ENCODE measurements at places on chromosomes 2 and 18.

DNA sequence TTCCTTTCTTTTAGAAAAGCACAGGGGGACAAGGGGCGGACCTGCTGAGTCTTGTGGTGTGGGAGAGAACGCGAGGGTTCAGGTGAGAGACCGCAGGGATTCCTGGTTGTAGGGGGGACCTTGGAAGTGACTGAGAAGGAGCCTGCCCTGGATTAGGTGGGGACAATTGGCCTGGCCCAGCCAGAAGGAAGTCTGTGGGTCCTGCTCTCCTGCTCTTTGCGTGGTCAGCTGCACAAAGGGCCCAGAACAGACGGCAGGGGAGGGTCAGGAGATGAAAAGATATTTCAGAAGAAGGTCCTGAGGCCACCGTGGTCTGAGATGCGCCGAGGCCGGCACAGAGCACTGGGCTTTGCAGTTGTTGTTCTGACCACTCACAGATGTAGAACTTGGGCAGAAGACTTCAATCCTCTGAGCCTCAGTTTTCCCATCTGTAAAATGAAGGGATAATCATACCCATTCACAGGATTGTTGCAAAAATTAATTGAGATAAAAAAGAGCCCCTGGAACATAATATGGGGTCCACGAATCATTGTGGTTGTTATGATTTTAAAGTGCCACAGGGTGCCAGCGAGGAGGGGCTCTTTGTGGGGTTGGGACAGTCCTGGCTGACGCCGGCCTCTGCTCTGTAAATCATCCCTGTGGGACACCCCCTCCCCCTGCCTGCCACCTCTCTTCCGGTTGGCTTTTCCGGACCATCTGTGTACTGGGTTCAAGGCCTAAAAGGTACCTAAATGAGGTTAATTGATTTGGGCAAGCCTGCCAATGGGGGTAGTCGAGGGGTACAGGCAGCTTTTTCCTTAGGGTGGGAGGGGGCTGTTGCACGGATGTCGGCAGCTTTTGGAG is 1.8 kb downstream of the LPIN1 start:
- DNase-seq: no peak

DNA sequence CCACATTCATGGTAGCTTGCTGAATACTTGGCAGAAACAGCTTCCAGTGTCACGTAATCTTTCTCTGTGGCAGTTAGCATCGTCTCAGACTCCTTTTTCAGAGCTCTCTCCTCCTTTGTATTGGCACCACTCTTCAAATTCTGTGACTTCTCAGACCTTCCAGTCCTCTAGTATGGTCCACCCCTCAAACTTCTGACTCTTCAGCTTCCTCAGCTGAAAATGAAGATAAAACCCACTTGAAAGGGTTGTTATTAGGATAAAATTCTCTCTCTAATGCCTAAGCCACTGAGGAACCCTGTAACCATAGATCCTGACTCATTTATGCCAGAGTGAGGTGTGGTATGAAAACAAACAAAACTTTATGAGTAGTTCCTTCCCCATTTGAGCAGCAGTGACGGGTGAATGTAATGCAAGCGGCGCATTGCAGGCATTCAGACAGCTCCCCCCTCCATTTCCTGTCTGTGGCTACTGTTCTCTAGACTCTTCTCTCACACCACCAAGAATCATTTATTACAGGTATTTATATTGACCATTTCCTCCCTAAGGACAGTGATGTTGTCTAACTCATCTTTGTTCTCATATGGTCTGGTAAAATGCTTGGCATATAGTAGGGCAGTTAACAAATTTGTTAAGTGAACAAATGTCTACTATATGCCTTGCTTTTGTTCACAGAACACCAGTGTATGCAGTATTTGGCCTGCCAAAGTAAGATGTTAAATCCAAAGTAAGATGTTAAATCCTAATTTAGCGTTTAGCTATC is 35.3 kb downstream of the GALNT1 start:
- DNase-seq: peak; percentile 25

DNA sequence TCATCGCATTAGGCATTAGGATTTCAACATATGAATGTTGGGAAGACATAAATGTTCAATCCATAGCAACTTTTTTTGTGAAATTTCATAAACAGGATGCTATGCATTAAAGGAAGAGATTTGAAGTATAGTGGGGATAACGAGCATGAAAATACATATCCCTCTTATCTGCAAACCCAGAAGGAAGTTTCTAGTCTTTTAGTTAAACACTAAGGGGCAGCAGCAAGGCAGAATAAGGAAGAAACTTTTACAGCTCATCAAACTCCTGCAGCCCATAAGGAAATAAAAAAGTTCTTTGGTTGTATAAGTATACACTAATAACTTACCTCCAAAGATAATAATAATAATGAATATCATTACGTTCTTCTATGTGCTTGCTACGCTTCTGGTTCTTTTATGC is 81.5 kb downstream of the CD226 start:
- no peak for DNase-seq

DNA sequence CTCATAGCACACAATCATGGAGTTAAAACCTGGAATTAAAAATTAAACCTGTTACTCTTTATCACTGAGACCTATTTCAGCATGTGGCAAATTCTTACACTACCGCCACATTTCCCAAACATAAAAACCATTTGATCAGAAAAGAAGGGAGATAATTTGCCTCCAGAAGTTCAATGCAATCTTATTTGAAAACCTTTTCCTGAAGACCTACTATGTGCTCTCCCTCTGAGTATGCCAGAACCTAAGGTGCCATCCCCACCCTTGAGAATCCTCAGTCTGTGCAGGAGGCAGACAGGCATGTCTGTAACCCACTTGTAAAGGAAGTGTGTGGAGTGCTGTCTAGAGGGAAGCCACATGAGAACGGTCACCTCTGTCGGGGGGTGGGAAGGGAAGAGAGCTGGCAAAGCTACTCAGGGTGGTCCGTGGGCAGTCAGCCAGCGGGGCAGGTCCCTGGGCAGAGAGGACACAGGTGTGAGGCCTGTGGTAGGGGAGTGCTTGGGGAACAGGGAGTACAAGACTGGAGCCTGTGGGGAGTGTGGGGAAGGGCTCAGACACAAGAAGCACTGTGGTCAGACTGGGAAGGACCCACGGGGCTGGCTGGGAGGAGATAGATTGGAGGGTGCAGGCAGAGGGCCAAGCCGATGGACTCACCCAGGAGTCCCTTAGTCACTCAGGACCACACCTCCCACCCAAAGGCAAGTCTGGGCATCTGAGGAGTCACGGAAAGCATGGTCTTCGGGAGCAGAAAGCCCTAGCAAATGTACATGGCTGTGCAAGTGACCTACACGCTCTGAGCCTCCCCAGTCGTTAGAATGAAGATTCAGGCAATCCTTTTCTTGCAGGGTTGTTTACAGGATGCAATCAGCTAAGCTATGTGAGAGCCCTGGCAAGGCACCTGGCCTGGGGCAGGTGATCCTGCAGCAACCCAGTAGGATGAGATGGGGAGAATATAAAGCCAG is 22.8 kb downstream of the CRACDL start:
- DNase-seq: no peak

- DNase-seq: no peak
These were observed 558.4 kb downstream of the SLC4A3 start for GRCh38 chr2:220185766-220186305.

GRCh38 chr2:20838016-20838415 is 15.1 kb upstream of the LDAH start:
- DNase-seq: no peak

All from stimulated activated CD8-positive, alpha-beta memory T cell treated with anti-CD3 and anti-CD28 coated beads, Interleukin-7, amount 100 ng/mL, for 1 hour (primary cell).